ENCODE measurements at places on chromosomes 7 and 10. TPM values are rescaled to one million over a fixed set of nuclear protein-coding genes. Genes with fewer than 3 reads are reported as not detected.

The ETV1 gene
- total RNA-seq = not detected

The ACSM6 gene
- total RNA-seq = not detected

The AMPH gene
- total RNA-seq = 0.07 TPM

The RAPGEF5 gene
- 0.21 TPM for total RNA-seq

The ZNF853 gene
- total RNA-seq = 0.91 TPM

DNA sequence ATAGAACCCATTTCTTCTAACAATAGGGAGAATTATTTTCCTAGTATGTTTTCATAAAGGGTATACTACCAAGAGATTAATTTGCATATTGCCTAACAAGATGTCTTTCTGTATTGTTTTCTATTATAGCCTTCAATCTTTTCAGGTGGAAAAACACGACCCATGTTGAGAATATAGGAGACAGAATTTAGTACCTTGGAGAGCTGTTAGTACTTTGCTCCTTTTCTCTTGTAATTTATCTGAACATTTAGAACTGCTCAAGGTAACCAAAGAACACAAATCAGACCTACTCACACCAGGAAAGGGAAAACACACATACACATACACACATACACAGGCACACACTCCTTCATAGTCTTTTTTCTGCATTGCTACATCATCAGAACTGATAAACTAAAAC is 7.8 kb upstream of the TRDMT1 start:
- H3K27ac ChIP-seq = no peak overlapping the region
- H3K4me3 ChIP-seq = no peak overlapping the region
- peaks cover 18% of the 10 kb centered on the region for H3K4me1 ChIP-seq

- H3K36me3 ChIP-seq = no peaks in the 10 kb centered on the region
- no peak overlapping the region for H3K4me3 ChIP-seq
- no peaks in the 10 kb centered on the region for H3K27me3 ChIP-seq
- no peak overlapping the region for H3K27ac ChIP-seq
- no peak for DNase-seq
Measured at GRCh38 chr7:90938371-90938770, 325.9 kb upstream of the FZD1 start.

GRCh38 chr7:115232041-115232440 is 310.1 kb downstream of the MDFIC start:
- H3K36me3 ChIP-seq = no peaks in the 10 kb centered on the region
- peaks cover 18% of the 10 kb centered on the region for H3K4me1 ChIP-seq
- H3K4me3 ChIP-seq = no peak overlapping the region
- DNase-seq = no peak
- peaks cover 6% of the 10 kb centered on the region for H3K27me3 ChIP-seq

GRCh38 chr10:92239151-92239599 is 51.7 kb downstream of the CPEB3 start:
- peaks cover 13% of the 10 kb centered on the region for H3K4me1 ChIP-seq
- peaks cover 9% of the 10 kb centered on the region for H3K27me3 ChIP-seq
- no peak overlapping the region for H3K27ac ChIP-seq
- peak overlapping the region; percentile 65 for H3K4me3 ChIP-seq
- peaks cover 2% of the 10 kb centered on the region for H3K36me3 ChIP-seq

DNA sequence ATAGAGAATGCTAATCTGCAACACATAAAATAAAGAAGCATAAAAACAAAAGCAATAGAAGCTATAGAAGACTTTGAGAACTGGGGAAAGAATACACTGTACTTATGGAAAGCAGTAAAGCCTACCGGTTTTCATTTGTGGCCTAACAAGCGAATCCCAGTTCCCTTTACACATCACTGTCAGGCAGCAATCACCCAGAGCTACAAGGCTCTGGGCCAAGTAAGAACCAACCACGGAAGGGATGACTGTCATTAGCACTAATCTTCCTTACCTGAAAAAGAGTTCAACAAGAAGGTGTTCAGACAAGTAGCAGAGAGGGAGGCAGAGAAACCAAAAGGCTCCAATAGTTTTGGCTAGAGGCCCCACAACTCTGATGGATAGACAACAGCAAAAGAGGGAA is 15.0 kb downstream of the CCDC6 start:
- no peak for DNase-seq
- H3K4me1 ChIP-seq = peaks cover 71% of the 10 kb centered on the region
- peaks cover 32% of the 10 kb centered on the region for H3K36me3 ChIP-seq
- peak overlapping the region; percentile 2 for H3K27ac ChIP-seq
- H3K27me3 ChIP-seq = no peaks in the 10 kb centered on the region

- no peak overlapping the region for H3K27ac ChIP-seq
- DNase-seq = no peak
- H3K27me3 ChIP-seq = no peaks in the 10 kb centered on the region
- H3K4me1 ChIP-seq = peaks cover 11% of the 10 kb centered on the region
Measured at GRCh38 chr10:97650726-97651125, 10.3 kb downstream of the PI4K2A start.

All from activated naive CD4-positive, alpha-beta T cell treated with anti-CD3 and anti-CD28 coated beads for 36 hours (primary cell).